Left lobe of liver (tissue), 2 donors: ENCODE measurements at places on chromosomes 5 and 9. TPM values are rescaled to one million over a fixed set of nuclear protein-coding genes. Genes with fewer than 3 reads are reported as not detected.

HDAC3 gene
- 28.7 TPM for total RNA-seq

KCNV2 gene
- total RNA-seq, result not detected

SURF6 gene
- total RNA-seq, result 9.7 TPM

IQGAP2 gene
- total RNA-seq, result 110 TPM
